ENCODE measurements at places on chromosomes 5 and 9.

GRCh38 chr5:151682240-151682639 is 4.5 kb downstream of the SPARC start:
- DNase-seq: no peak

GRCh38 chr5:88870285-88870684 is 12.7 kb downstream of the MEF2C start:
- no peak for DNase-seq

DNA sequence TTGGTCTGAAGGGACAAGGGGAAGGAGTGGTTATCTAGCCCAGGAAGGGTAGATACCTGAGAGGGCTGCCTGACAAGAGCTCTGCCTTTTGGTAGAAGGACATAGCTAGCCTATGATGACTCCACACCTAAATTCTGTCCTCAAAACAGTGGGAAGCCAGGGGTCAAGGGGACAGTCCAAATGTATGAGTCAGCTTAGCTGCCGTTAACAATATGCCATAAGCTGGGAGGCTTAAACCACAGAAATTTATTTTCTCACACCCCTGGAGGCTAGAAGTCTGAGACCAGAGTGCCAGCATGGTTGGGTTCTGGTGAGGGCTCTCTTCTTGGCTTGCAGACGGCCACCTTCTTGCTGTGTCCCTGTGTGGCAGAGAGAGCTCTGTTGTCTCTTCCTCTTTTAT is 306.4 kb downstream of the NTRK2 start:
- no peak for DNase-seq

- peak; percentile 3 for DNase-seq
These were observed 2186.5 kb upstream of the ACO1 start for GRCh38 chr9:30197954-30198353.

GRCh38 chr5:170307575-170308465 is 10.2 kb upstream of the LCP2 start:
- DNase-seq: no peak

DNA sequence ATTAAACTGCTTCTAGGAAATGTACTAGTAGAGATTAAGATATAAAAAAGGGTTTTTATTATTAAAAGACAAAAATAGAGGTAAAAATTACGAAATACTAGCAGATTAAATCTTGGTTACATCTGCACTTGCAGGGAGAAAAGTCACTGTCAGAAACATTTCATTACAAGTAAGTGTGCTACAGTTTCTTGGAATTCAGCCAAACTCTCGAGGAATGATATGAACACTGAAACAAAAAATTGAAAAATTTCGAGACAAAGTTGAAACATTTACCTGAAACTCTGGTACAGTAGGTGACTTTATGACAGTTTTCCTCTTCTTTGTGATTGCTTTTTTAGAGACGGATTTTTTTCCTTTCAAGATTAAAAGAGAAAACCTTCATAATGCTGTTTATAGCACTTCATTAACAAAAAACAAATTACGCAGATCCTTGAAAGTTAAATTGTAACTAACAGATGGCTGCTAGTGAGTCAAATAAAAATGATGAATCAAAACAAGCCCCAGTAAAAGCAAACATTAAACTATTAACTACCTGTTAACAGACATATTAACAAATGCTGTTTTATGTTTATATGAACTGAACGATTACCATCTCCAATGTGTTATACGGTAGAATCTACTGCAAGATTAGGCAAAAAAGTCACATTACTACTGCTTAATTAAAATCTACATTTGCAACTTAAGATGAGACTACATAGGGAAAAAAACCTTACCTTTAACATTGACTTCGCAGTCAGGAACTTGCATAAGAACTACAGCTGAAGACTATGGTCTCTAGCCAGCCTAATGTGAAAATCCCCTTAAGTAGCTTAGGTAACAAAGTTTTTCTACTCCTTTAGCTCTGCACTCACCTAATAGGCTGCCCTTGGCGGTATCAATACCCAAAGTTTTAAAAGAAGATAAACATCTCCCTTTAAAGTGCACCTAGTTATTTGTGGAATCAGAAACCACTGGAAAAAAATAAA is 61.4 kb downstream of the RANBP6 start:
- no peak for DNase-seq

DNA sequence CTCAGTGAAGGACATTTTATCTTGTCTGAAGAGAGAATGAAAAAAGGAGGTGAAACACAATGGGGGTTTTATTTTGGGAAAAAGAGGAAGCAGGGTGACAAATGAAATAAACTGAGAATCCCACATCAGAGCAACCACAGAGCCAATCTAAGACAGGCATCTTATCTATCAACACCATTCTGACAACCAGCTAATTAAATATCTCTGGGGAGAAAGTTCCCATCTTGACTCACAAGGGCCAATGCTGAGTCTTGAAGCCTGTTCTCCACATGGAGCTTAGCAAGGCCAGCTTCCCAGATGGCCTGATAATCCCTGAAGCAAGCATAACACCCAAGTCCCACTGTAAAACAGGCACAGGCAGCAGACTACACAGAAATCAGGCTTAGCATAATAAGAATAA is 30.4 kb downstream of the DPYSL3 start:
- no peak for DNase-seq

DNA sequence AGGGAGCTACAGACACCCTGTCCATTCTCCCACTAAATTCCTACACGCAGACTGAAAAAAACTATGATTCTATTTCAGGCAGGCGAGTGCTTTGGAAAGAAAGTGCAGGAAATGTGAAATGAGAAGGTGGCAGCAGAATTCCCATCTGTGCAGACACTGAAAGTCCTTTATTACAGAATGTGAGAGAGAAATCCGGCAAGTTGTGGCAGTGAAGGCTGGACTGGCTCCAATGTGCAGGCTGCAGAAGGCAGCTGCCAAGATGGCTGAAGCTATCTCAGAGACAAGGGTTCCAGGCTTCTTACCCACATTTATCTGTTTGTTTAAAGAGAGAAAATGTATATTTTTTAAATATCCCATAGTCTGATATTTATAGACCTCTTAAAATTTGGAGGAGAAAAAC is 161.8 kb upstream of the VLDLR start:
- DNase-seq: no peak

DNA sequence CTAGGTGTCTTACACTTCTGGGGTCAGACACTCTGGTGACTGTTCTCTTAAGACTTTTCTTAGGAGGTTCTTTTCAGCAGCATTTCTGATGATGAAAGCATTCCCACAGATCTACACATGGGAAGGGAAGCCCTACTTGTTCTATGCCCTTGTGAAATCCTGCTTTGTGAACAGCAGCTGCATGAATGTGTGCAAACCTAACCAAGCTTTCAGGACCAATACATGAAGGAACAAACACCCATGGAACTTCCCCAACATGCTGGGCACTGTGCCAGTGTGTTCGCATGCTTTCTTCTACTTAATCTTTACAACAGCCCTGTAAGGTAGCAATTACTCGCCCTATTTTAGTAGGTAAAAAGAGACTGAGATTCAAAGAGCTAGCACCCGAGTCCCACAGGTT is 439.9 kb upstream of the KLF4 start:
- DNase-seq: peak; percentile 8

DNA sequence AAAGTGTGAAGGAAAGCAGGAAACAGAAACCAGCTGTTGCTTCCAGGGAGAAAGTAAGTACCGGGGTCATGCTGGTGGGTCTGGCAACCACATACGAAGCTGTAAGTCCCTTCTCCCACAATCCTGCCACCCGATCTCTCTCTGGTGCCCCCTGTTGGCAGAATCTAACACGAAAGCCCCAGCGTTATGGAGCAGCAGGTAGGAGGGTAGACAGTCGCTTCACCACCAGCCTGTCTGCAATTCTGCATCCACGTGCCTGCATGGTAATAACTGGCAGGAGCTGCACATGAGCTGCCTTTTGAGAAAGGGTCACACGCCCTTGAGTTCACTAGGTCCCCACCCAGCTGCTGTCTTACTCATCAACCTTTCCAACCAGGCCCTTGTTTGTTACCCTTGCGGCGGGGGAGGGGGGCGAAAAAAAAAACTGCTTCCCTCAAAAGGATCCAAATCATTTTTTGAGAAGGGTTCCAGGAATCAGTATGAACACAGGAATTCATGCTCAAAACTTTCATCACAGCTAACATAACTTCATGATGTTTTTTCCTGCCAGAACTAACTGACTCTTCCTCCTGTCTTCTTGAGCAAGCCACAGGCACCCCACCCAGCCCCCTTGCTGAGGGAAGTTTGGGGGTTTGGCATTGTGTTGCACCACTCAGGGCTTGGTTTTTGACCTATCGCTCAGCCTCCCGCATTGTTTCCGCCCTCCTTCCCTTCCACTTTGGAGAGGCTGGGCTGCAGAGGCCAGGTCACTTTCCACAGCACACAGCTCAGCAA is 19.6 kb upstream of the TMEM252 start:
- DNase-seq: no peak

DNA sequence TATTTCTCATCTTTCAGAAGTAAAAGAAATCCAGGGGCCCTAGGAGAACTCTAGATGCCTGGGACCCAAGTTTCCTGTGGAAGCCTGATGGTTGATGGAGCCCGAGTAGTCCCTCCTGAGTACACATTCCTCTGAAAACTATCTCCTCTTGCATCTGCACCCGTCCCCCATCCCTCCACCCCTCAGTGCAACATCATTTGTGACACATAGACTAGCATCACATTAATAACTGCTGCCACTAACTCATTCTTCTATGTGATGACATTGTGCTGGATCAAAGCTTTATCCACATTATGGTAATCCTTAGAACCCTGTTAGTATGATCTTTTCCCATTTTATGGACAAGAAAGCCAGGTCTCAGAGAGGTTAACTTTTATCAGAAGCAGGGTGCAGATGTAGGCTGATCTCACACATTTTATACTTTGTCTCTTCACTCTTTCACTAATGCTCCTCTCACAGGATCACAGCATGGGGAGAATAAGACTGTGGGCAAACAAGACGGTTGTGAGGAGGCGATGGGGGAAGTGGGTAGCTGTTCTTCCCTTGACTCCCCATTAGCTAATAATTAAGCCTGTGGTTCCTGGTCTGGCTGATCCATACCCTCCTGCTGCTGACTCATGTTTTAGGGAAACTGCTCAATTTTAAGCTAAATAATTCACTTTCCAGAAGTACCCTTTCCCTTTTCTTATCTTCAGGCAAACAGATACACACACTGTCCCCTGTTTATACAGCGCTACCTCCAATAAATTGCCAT is 3.9 kb upstream of the HK3 start:
- DNase-seq: no peak

GRCh38 chr9:132141344-132141947 is 20.4 kb upstream of the NTNG2 start:
- peak; percentile 80 for DNase-seq

GRCh38 chr5:178640331-178641045 is 13.6 kb upstream of the CLK4 start:
- DNase-seq: no peak

DNA sequence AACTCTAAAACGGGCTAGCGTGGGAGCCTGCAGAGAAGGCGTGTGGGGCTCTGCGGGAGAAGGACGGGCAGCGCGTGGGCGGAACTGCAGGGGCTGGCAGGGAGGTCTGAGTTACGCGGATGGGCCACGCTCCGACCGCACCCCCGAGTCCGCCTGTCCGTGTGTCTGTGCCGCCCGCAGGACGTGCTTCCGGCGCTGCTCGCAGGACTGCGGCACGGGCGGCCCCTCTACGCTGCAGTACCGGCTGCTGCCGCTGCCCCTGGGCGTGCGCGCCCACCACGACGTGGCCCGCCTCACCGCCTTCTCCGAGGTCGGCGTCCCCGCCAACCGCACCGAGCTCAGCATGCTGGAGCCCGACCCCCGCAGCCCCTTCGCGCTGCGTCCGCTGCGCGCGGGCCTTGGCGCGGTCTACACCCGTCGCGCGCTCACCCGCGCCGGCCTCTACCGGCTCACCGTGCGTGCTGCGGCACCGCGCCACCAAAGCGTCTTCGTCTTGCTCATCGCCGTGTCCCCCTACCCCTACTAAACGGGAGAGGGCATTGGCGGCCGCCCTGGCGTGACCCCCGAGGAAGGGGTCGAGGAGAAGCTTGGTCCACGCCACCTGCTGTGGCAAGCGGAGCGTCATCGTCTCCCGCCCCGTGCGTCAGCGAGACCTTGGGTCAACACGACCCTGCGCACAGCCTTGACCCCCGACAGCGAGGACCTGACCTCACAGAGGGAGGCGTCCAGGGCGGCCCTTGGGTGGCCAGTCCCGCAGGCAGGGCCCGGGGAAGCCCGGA is 11.4 kb upstream of the ASS1 start:
- peak; percentile 30 for DNase-seq

DNA sequence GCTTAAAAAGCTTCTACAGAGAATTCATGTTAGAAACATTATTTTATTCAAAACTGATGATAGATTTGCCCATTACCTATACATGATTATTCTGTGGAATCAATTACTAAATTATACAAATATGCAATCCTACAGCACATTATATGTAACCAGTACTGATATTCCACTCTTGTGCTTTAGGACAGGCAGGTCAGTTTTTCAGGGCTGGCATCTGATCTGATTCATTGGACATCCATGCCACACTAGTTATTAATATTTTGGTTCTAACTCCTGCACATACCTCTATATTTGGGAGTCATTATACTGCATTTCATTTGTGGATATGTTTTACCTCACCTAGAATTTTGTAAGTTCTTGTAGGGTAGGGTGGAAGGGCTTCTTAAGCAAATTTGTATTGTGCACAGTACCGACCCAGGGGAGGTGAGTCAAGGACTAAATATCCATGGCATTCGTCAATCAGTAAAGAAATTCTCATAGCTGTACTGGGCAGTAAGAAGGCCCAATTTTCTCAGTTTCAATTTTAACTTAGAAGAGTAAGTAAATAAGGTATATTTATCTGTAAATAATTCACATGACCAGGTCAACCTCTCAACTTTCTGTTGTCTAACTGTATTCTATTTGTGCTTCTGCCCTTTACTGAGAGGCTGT is 33.5 kb downstream of the ELOVL7 start:
- DNase-seq: no peak

DNA sequence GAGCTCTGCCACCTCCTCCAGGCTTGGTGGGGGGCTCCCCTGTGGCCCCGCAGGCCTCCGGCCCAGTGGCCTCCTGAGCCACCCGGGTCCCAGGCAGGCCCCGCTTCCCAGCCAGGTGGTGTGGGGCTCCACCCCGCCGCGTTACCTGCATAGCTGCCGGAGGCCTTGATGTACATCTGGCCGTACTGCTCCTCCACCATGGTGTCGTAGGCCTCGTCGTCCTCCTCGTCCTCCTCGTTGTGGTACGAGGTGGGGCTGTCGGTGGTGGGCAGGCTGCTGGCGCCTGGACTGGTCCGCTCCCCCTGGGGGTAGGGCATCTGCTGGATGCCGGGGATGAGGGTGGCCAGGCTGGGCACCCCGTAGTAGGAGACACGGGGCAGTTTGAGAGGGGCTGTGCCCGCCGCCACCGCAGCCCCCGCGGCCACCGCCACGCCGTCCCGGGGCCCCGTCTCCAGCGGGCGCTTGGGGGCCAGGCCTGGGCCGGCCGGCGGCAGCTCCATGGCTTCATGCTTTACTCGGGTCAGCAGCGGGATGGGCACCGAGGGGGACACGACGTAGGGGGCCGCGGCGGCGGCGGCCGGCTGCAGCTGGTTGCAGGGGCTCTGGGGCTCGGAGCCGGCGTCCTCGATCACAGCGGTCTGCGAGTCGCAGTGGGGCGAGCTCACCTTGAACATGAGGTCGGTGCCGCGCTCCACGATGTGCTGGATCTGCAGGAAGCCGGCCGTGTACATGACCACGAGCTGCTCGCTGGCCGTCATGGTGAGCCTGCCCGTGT is 45.4 kb downstream of the NACC2 start:
- DNase-seq: no peak

GRCh38 chr5:72145348-72145747 is 38.1 kb downstream of the MAP1B start:
- DNase-seq: no peak

- DNase-seq: no peak
These were observed 172.2 kb upstream of the PLCXD3 start for GRCh38 chr5:41682641-41683040.
